ENCODE measurements at places on chromosomes 3 and 15.

GRCh38 chr3:13289771-13290285, 130.3 kb downstream of the NUP210 start:
- DNase-seq: no peak

DNA sequence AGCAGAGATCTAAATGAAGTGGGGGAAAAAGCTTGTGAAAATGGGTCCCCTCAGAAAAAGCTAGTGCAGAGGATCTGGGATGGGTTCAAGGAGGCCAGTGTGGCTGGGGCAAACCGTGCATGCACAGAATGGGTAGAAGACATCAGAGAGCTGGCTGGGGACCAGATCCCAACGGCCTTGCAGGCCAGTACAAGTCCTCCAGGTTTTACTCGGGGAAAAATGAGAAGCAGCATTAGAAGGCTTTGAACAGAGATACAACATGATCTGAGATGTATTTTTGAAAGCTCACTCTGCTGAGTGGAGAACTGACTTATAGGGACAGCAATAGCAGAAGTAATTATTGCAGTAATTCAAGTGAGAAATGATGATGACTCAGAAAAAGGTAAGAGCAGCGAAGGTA, 114.5 kb downstream of the HERC1 start:
- no peak for DNase-seq

DNA sequence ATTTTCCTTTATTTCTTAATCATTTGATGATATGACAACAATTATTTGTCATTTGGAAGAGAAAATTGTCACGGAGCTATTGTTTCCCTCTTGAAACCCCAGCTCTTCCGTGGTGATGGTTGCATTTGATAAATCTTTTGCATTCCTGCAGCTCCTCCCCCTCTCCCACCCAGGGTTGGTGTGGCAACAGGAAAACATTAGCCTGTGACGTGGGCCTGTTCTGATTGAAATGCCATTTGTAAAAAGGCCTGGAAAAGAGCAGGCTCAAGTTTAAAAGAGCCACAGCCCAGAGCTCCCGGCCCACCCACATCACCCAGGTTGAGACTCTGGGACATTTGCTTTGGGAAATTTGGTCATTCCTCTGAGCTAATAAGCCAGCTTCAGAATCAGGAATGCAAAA, 282.5 kb downstream of the RPLP1 start:
- DNase-seq: no peak

DNA sequence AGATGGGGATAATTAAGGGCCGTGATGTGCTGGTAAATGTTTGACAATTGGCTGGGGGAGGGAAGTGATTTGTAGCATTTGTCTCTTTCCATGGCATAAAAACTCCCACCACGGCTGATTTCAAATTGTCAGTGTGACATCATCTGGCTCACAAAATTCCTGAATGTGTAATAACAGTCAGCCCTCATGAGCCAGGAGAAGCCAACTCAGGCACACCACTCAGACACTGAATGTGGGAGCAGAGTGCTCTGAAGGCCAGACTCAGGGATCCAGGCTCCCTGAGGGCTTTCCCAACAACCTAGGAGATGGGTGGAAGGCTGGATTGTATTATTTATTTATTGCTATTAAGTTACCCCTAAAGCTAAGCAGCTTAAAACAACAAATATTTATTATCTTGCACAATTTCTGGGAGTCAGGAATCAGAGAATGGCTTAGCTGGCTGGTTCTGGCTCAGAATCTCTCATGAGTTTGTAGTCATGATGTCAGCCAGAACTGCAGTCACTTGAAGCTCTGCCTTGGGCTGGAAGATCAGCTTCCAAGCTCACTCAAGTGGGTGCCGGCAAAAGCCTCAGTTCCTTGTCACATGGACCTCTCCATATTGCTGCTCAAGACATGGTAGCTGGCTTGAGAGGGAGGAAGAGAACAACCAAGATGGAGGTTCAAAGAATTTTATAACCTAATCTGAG, 6.5 kb upstream of the CPEB1 start:
- DNase-seq: no peak

- no peak for DNase-seq
Measured at GRCh38 chr3:33577173-33577572, 137.0 kb upstream of the UBP1 start.

DNA sequence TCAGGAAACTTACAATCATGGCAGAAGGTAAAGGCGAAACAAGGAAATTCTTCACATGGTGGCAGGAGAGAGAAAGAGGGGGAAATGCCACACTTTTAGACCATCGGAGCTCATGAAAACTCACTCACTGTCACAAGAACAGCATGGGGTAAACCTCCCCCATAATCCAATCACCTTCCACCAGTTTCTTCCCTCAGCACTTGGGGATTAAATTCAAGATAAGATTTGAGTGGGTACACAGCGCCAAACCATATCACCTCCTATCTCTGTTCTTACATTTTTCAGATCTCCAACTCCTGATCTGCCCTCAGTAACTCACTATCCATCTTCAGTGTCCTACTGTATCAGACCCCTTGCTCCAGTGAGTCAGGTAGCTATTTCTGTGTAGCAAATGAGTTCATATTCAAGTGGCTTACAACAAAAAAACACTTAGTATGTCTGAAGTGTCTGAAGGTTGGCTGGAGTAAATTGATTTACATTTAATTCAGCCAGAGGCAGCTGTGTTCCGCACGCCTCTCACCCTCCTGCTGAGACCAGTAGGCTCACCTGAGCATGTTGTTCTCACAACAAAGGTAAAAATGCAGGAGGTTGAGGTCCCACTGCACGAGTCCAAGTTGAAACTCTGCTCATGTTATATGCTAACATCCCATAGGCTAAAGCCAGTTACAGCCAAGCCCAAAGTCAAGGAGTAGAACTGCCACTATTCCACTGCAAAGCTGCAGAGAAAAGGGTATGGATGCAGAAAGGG, 180.7 kb upstream of the LMCD1 start:
- no peak for DNase-seq

DNA sequence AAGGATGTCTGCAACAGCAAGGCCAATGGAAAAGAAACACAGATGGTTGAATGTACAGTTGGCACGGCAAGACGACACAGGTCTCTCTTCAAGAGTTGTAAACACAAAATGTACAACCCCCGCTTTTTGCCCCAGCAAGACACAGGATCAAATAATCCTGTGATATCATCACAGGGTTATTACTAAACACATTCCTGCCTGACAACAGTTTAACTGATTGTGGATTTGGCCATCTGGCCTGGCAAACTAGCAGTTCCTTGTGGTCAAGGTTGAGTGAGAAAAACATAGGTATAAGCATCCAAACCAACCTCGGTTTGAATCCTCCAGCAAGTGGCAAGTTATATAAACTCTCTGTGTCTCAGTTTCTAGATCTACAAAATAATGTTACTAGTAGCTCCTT, 23.4 kb downstream of the PARP16 start:
- no peak for DNase-seq

- DNase-seq: no peak
Measured at GRCh38 chr15:32729700-32730395, 12.0 kb downstream of the GREM1 start.

DNA sequence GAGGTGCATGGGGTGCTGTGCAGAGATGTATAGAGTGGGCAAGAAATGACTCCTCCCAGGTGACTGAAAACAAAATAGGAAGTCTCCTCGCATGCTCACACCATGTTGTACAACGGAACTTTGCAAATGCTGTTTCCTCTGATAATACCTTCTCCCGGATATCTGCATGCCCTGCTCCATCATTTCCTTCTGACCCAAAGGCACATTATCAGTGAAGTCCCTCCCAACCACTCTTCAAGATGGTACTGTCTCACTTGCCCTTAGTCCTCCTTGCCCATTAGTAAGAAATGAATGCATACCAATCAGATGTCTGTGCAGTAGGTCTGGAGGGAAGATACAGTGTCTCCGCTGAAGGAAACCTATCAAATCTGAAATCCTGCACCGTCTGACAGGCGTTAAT, 12.0 kb downstream of the TMED3 start:
- DNase-seq: no peak

- no peak for DNase-seq
Measured at GRCh38 chr3:158668506-158668905, 3.9 kb downstream of the LXN start.

DNA sequence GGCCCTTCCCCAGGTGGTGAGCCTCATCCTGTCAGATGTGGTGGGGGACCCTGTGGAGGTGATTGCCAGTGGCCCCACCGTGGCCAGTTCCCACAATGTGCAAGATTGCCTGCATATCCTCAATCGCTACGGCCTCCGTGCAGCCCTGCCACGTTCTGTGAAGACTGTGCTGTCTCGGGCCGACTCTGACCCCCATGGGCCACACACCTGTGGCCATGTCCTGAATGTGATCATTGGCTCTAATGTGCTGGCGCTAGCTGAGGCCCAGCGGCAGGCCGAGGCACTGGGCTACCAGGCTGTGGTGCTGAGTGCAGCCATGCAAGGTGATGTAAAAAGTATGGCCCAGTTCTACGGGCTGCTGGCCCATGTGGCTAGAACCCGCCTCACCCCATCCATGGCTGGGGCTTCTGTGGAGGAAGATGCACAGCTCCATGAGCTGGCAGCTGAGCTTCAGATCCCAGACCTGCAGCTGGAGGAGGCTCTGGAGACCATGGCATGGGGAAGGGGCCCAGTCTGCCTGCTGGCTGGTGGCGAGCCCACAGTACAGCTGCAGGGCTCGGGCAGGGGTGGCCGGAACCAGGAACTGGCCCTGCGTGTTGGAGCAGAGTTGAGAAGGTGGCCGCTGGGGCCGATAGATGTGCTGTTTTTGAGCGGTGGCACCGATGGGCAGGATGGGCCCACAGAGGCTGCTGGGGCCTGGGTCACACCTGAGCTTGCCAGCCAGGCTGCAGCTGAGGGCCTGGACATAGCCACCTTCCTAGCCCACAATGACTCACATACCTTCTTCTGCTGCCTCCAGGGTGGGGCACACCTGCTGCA, 4.8 kb downstream of the GLYCTK start:
- DNase-seq: no peak

GRCh38 chr15:101723171-101723873, 951 bp downstream of the TARS3 start:
- no peak for DNase-seq

DNA sequence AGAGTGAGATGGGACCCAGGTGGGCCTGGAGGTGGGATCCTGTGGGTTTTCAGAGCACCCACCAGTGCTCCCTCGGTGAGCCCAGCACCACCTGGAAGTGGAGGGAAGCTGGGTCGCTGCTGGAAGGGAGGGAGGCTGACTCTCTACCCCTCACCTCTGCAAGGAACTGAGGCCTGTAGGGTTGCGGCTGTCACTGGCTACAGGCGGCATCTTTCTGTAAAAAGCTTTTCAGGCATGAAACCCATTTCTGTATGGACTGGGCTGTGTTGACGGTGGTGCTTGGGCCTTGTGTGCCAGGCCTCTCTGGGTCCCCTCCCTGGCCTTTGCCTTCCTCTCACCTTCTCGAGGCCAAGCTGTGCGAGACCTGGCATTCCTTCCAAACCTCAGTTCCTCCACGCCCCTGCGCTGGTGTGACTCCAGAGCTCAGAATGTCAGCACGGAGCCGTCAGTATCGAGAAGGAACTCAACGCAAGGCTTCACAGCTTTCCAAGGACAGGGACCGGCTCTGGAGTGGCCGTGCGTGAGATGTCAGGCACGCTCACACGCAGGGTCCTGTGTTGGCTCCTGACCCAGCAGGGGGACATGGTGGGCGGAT, 16.6 kb downstream of the ABTB1 start:
- DNase-seq: no peak

- no peak for DNase-seq
Measured at GRCh38 chr3:149564079-149564478, 89.6 kb downstream of the TM4SF4 start.
